ENCODE measurements at places on chromosomes 6 and 20.
A peak's percentile ranks its signal among the peaks of the same experiment; 100 is the strongest.

GRCh38 chr6:145279993-145280392 lies 455.3 kb downstream of the EPM2A start:
- DNase-seq: no peak

DNA sequence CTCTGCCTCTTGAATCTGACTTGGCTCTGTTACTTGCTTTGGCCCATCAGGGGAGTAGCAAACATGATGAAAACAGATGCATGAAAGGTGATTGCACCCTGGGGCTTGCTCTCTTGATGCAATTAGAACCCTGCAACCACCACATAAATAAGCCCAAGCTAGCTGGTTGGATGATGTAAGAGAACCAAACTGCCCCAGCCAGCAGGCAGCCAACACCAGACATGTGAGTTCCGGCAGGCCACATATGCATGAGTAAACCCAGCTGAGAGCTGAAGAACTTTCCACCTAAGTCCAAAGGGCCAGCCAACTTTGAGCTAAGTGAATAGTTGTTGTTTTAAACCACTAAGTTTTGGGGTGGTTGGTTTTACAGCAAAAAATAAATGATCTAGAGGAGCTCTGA lies 268.4 kb downstream of the FARS2 start:
- no peak for DNase-seq

- no peak for DNase-seq
These were observed 24.6 kb downstream of the DAAM2 start for GRCh38 chr6:39816747-39817146.

GRCh38 chr6:13463941-13464340 lies 23.5 kb downstream of the GFOD1 start:
- no peak for DNase-seq

- DNase-seq: no peak
These were observed 868 bp downstream of the SRSF3 start for GRCh38 chr6:36594816-36595643.

- peak; percentile 13 for DNase-seq
These were observed 185.6 kb downstream of the TSHZ2 start for GRCh38 chr20:53157443-53158408.
